Activated T-cell treated with anti-CD3 and anti-CD28 coated beads for 4 hours (primary cell): ENCODE measurements at places on chromosomes 4 and X.

DNA sequence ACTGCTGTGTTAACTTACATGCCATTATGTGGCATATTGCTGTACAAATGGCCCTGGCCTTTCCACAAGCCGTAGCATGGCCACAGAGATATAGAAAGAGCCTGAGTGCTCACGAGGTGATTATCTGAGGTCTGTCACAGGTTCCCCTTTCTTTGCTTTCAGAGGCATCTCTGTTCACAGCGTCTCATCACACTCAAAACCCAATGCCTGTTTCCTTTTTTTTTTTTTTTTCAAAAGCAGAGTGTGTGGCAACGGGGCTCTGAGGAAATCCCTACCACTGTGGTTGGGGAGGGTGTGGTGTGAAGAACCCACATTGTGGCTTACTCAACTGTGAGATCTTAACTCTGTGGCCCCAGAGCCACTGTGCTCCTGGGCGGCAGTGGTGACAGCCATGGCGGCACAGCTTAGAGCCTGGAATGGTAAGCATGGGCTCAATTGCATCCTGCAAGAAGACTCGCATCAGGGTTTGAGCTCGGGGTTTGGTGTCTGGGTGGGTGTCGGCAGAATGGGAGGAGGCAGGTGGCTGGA, 30.8 kb downstream of the RTL5 start:
- DNase-seq: peak; percentile 42

DNA sequence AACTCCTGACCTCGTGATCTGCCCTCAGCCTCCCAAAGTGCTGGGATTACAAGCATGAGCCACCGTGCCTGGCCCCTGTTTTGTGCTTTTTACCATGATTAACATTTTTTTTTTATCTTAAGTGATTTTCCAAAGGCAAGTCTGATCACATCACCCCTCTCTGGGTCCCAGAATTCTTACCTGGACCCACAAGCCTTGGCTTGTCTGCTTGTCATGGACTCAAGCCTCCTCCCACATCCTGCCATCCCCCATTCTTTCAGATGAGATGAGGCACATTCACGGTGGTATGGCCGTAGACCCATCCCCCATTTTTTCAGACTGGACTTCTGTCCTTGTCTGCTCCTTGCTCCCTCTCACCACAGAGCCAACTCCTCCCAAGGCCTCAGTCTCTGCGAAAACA, 55.3 kb downstream of the APLN start:
- no peak for DNase-seq

DNA sequence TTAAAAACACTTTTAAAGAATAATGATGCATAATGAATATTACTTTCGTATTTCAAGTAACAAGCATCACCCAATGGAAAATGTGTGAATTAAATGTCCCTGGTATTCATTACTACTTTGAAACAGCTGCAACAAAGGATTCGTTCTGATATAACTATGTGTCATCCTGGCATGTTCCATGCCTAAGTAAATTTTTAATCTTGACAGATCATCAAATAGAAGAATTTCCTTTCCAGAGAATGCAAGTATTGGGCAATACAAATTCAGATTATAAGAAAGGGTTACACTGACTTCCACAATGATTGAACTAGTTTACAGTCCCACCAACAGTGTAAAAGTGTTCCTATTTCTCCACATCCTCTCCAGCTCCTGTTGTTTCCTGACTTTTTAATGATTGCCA, 105.3 kb downstream of the SPCS3 start:
- no peak for DNase-seq

DNA sequence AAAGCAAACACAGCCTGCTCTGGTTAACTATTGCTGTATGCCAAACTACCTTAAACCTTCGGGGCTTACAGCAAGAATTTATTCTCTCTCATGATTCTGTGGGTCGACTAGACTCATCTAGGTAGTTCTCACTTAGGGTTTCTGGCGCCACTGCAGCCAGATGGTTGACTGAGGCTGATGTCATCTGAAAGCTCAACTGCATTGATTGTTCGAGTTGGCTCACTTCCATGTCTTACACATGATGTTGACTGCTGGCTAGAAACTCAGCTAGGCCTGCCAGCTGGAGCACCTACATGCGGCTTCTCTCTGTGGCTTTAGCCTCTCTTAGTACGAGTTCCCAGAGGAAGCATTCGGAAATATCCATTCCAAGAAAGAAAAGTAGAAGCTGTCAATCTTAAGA, 103.2 kb downstream of the SRPX start:
- no peak for DNase-seq

DNA sequence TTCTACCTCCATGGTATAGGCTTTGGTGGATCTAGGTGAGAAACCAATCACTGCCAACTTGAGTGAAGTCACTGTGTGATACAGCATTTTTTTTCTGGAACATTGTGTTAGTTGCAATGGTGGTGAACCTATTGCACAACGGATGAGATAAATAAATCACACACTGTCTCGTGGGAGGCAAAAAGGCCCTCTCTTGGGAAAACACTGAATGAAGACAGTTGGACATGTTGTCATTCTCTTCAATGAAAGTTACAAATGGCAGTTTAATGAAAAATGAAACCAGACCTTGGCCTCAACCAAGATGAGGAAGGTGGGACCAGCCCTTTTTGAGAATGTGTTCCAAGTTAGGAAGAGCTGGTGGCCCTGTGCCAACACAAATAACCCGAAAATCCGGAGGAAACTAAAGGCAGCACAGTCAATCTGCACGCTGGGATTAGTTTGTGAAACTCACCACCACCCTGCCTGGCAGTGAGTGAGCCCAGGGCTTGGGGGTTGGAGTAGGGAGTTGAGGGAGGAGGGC, 5.4 kb upstream of the ADGRG2 start:
- no peak for DNase-seq

- DNase-seq: no peak
Observed at GRCh38 chrX:84123585-84123984, 64.4 kb downstream of the RPS6KA6 start.

DNA sequence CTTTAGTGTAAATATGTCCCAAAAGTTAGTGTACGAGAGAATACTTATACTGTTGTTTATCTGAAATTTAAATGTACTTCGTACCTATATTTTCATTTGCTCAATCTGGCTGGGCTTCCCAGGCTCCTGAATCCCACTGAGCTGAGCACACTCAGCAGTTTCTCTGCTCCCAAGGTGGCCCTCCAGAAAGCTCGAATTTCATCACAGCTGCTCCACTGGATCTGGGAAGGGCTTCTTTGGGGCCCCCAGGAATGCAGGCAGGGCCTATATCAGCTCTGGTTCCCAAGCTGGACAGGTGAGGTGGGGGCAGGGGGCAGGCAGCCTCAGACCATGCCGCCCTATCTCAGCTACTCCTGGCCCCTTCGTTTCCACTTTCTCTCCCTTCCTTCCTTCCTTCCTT, 1.5 kb upstream of the FATE1 start:
- no peak for DNase-seq

GRCh38 chrX:16250296-16250695, 83.0 kb downstream of the MAGEB17 start:
- DNase-seq: no peak

DNA sequence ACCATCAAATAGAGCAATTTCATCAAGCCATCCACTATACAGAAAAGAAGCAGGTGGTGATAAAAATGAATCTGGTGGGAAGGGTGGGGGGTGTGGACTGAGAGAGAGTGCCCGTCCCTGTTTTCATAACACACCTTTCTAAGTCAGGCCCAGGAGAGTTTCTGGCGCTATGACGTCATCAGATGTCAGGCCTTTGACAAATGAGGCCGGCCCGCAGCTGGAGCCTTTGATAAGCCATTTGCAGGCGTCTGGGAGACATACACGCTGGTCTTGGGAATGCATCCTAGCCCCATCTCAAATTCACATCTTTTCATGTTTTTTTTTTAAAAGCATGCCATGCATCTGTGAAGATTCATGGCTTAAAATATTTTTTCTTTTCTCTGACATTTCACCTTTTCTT, 404.5 kb downstream of the BCOR start:
- DNase-seq: no peak

DNA sequence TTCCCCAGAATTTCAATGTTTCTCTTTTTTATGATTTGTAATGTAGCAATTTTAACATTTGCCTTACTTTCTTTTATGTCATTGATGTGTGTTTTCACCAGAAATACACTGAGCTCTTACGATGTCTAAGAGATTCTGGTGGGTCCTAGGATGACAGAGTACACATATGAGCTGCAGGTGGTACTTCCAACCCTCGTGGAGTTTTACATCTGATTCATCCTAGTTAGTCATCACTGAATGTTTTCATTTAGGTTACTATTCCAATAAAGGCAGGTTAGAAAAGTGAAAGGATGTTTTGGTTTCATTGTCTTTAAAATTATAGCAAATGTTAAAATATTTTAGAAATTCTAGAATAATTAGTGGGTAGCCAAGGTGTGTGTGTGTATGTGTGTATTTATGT, 605.9 kb downstream of the ADGRL3 start:
- no peak for DNase-seq

GRCh38 chr4:78310007-78310739, 241.4 kb upstream of the ANXA3 start:
- no peak for DNase-seq

GRCh38 chr4:40871695-40872250, 122.0 kb downstream of the NSUN7 start:
- no peak for DNase-seq

- DNase-seq: no peak
Observed at GRCh38 chrX:50106051-50106675, 94.6 kb downstream of the AKAP4 start.

GRCh38 chr4:82645936-82646565, 84.3 kb upstream of the TMEM150C start:
- no peak for DNase-seq

GRCh38 chr4:96839441-96839840, 999.5 kb downstream of the PDHA2 start:
- no peak for DNase-seq
